ENCODE measurements at places on chromosomes 3 and 15. TPM values are rescaled to one million over a fixed set of nuclear protein-coding genes. Genes with fewer than 3 reads are reported as not detected.

The LDHAL6B gene
- not detected for total RNA-seq

The PYDC2 gene
- not detected for total RNA-seq

The CTXN2 gene
- not detected for total RNA-seq

The TUBGCP5 gene
- total RNA-seq = 17.8 TPM

The GNB5 gene
- total RNA-seq = 34.8 TPM

The TMEM115 gene
- total RNA-seq = 27.6 TPM

The TRMT10C gene
- total RNA-seq = 19.1 TPM

The GADL1 gene
- total RNA-seq = not detected

The MED12L gene
- 0.28 TPM for total RNA-seq

The HYPK gene
- 10.3 TPM for total RNA-seq

Data from smooth muscle cell of bladder (primary cell).